ENCODE measurements at places on chromosomes 6 and 20.

- peak; percentile 32 for DNase-seq
These were observed 52.2 kb downstream of the MARCKS start for GRCh38 chr6:113909224-113909856.

GRCh38 chr20:49187330-49187850 lies 744 bp downstream of the STAU1 start:
- peak; percentile 35 for DNase-seq

- DNase-seq: no peak
These were observed 12.4 kb downstream of the SLC22A23 start for GRCh38 chr6:3444276-3445088.

- DNase-seq: no peak
These were observed 3.1 kb downstream of the ARMC12 start for GRCh38 chr6:35739645-35740524.

DNA sequence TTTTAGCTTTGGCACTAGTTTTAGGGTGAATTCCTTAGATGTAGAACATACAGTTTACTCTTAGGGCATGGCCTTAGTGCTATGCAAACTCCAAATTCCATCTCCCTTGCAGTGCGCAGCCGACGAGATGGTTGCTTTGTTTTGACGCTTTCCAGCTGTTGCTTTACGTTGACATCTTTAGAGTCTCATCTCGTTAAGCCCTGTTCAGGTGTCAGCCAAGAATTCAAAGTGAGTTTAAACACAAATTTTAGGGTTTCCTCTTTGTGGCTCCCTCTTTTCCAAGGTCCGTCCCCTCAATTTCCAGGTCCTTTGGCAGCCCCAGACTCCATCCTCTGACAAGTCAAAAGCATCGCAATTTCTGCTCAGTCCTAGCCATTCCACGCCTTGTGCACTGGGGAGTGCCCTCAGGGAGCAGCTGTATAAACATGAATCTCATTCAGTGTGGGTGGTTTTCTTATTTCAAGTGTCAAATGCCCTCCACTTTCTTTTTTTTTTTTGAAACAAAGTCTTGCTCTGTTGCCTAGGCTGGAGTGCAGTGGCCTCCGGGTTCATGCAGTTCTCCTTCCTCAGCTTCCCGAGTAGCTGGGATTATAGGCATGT lies 14.1 kb upstream of the MAK start:
- no peak for DNase-seq

- no peak for DNase-seq
These were observed 38.2 kb downstream of the REV3L start for GRCh38 chr6:111444794-111445193.

GRCh38 chr20:41574802-41575389 lies 43.3 kb downstream of the CHD6 start:
- DNase-seq: no peak

- DNase-seq: no peak
These were observed 9.6 kb upstream of the LY6G5C start for GRCh38 chr6:31690231-31691077.

DNA sequence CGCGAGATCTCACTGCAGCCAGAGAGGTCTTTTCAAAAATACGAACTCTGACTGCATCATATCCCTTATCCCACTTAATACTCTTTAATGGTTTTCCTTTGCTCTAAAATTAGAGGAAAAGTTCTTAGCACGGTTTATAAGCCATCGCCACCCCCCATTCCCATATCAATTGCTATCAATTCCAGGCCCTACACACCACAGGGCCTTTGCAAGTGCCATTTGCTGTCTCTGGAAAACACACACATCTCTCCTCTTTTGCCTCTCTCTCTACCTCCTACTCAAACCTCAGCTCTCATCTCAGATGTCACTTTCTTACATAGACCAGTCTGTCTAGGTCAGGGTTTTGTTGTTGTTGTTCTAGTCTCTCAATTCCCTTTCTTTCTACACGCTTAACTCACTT lies 9.8 kb downstream of the SLC22A23 start:
- DNase-seq: no peak

GRCh38 chr6:112513175-112513574 lies 166.0 kb downstream of the RFPL4B start:
- DNase-seq: no peak

GRCh38 chr20:45469336-45470261 lies at the start of gene WFDC2:
WFDC2 (plus strand) TSS chr20:45469753; CDS start chr20:45469782, 29 bp downstream.
- no peak for DNase-seq

DNA sequence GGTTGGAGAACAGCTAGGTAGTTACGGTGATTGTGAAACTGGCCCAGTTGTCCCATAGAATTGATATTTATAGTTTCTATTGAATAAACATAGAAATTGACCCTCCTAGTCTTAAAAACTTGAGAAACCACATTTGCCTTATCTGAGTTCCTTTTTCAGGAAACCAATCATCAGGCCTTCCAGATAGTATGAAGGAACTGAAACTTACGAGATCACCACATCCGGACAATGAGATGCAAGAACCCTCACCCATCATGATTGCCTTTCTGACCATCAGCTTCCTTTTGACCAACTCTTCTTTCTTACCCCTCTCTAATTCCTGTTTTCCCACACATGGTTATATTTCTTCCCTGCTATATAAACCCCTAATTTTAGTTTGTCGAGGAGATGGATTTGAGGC lies 21.8 kb downstream of the SLC35F1 start:
- DNase-seq: no peak

GRCh38 chr20:358891-359555 lies 12.1 kb downstream of the NRSN2 start:
- DNase-seq: no peak

DNA sequence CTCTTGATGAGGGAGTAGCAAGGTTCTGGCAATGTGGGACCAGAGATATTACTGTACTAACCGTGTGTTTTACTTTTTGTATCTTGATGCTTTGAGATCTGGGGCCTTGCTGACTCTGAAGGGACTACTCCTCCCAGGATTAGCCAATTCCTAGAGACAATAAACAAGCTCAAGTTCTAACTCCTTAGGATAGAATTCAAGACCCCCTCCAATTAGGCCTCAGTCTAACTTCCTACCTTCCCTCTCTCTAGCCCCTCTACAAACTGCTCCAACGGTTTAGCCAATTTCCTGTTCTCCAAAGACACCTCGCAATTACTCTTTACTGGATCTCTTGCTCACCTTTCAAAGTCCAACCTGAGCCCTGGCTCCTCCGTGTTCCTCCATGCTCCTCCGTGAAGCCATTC lies 158.7 kb upstream of the JARID2 start:
- DNase-seq: no peak

DNA sequence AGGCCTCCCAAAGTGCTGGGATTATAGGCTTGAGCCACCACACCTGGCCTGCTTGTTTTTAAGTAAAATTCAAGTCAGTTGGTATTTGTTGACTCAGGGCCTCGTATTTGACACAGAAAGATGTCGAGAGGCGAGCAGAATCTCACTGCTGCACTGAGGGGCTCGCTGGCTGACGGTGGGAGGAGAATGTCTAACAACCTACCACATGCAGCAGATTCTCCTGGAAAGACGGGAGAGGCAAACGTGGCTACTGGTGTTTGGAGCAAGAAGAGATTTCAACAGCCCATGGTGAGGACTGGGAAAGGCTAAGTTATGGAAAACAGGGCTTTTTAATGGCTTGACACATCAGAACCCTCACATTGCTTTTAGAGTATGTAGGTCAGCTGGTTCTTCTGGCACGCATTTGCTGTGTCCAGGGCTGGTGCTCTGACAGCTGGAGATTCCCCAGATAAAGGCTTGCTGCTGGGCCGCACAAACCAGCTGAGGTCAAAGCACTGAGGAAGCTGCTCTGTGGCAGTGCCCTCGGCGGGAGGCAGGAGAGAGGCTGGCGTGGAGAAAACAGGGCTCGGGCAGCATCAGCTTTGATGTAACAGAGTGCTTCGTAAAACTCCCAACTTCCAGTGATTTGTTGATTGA lies 84.2 kb upstream of the FRMD1 start:
- no peak for DNase-seq

- DNase-seq: no peak
These were observed 183.6 kb downstream of the COL9A1 start for GRCh38 chr6:70119218-70119835.

DNA sequence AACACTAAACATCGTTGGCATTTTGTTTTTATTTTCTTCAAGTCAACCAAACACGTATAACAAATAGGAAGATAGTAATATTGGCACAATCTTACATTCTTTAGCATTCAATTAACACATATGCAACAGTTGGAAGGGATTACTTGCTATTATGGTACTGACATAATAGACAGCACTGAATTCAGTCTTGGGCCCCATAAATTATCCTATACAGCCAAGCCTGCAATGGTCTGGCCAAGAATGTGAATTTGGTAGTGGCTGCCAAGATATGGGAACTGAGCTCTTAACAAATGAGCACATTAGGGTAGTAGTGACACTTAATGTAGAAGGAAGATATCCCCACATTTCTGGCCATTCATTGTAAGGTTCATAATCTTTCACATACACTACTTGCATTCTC lies 44.8 kb upstream of the ARHGAP18 start:
- DNase-seq: no peak

- DNase-seq: no peak
These were observed 9.4 kb downstream of the HM13 start for GRCh38 chr20:31523361-31524283.

DNA sequence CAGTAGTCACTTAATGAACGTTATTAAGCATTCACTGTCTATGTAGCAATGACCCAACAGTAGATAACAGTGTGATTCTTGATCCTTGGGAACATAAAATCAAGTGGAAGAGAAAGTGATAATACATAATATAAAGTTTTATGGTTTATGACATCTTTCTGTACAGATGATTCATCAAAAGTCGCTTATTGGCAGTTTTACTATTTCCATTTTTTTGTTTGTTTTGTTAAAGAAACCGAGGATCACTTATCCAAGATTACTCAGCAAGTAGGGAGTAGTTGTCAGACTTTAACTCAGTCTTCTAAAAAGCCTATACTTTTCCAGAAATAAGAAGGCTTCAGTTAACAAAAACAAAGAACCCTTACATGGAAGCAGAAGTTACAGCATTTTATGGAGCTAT lies 260.8 kb downstream of the ZFAND3 start:
- no peak for DNase-seq

DNA sequence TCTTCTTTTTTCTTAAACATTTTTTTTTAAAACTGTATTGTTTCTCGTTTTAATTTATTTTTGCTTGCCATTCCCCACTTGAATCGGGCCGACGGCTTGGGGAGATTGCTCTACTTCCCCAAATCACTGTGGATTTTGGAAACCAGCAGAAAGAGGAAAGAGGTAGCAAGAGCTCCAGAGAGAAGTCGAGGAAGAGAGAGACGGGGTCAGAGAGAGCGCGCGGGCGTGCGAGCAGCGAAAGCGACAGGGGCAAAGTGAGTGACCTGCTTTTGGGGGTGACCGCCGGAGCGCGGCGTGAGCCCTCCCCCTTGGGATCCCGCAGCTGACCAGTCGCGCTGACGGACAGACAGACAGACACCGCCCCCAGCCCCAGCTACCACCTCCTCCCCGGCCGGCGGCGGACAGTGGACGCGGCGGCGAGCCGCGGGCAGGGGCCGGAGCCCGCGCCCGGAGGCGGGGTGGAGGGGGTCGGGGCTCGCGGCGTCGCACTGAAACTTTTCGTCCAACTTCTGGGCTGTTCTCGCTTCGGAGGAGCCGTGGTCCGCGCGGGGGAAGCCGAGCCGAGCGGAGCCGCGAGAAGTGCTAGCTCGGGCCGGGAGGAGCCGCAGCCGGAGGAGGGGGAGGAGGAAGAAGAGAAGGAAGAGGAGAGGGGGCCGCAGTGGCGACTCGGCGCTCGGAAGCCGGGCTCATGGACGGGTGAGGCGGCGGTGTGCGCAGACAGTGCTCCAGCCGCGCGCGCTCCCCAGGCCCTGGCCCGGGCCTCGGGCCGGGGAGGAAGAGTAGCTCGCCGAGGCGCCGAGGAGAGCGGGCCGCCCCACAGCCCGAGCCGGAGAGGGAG lies 580 bp downstream of the VEGFA start:
- DNase-seq: no peak

DNA sequence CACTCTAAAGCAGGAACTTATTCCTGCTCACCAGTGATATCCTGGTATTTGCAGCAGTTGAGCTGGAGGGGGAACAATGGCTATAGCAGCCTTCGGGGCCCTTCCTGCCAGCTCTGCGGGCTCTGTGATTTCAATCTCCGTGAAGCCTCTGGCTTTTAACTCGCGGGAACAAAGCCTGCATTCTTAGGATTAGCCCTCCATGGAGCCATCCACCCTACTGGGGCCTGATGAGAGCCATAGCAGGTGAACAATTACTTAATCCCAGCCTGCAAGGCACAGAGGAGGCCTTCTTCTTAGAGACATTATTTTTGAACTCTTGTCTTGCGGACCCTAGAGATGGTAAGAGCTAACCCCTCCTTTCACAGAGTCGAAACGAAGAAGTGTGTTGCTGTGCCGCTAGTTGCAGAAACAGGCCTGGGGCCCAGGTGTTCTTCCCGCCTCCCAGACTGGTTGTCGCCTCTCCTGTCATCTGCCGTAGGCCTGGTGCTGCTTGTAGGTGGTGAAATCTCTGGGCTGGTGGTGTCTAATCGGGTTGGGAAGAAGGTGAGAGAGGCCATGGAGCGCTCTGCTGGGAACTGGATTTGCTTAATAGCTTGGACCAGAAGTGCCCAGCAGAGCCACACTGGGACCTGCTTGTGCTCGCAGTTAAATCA lies 9.7 kb downstream of the GHRH start:
- DNase-seq: peak; percentile 70

GRCh38 chr6:143079325-143079640 lies 18.6 kb downstream of the AIG1 start:
- no peak for DNase-seq

DNA sequence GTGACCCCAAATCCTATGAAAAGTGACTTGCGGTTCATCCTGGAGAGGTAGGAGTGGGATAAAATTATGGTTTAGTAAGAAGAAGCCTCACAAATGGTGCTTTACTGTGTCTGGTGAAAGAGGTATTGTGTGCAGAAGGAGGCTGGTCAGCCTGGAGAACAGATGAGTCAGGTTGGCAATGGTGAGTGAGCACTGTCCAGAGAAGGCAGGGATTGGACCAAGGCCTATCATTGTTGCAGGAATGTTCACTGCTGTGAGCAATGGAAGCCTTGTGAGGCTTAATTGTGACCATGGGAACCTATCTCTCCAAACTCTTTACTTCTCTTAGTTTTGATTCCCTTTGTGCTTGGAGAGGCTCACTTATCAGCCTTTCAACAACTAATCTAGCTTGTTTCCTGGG lies 89.0 kb upstream of the KCNK16 start:
- DNase-seq: no peak

- no peak for DNase-seq
These were observed 6.1 kb upstream of the ULBP3 start for GRCh38 chr6:150075034-150075421.

DNA sequence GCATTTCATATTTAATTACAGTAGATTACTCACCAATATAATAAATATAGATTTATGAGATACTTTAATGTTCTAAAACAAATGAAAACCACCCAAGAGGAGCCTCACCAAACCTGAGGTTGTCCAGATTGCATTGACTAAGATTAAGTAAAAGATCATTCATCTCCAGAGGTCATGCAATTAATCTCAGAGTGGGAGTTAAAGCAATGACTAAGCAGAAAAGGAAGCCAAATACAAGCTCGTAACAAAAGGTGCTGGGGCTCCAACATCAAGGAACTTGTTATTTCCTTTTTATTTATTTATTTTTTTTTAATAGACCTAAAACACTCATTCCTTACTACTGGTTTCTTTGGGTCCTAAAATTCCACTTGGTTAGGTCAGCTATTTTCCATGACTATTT lies 57.7 kb downstream of the RSPO3 start:
- no peak for DNase-seq

- DNase-seq: no peak
These were observed 116.8 kb downstream of the MAFB start for GRCh38 chr20:40572251-40572650.
